CD4-positive, alpha-beta T cell treated with Interleukin-12 subunit alpha and Interleukin-12 subunit beta, for 1 hour (primary cell): ENCODE measurements at places on chromosomes 5 and 9.

DNA sequence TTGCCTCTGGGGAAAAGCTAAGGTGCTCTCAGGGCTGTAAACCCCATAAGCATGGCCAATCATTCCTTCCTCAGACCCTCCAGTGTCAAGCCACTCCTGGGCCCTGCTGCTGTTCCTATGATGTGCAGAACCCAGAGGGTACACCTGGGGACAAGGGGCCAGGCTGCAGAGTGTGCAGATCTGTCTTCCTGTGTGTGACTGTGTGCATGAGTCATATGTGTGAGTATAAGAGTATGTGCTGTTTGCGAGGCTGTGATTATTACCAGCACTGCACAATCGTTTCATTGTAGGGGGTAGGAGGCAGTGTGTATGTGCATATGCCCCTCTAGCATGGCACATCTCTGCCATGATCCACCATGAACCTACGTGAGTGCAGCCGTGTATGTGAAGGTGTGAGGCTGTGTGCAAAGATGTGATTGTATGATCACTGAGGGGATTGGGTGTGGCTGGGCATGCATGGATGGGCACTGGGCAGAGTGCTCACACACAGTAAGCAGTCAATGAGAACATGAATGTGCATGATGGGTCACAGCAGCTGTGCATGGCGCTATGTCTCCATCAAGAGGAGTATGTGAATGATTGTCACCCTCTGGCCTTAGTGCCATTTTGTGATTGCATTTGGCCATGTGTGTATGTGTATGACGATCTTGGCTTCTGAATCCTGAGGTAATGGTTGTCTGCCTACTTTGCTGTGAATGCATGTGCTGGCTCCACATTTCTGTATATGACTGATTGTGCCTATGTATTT is 2.4 kb upstream of the OR1K1 start:
- no peak for DNase-seq

GRCh38 chr9:84169240-84169639 is 171.3 kb downstream of the SLC28A3 start:
- no peak for DNase-seq

- no peak for DNase-seq
Observed at GRCh38 chr9:112867275-112867991, 23.2 kb downstream of the SLC46A2 start.

- peak; percentile 4 for DNase-seq
Observed at GRCh38 chr5:91059409-91059808, 323.7 kb downstream of the ARRDC3 start.

- no peak for DNase-seq
Observed at GRCh38 chr5:8923526-8923925, 622.3 kb downstream of the SEMA5A start.

DNA sequence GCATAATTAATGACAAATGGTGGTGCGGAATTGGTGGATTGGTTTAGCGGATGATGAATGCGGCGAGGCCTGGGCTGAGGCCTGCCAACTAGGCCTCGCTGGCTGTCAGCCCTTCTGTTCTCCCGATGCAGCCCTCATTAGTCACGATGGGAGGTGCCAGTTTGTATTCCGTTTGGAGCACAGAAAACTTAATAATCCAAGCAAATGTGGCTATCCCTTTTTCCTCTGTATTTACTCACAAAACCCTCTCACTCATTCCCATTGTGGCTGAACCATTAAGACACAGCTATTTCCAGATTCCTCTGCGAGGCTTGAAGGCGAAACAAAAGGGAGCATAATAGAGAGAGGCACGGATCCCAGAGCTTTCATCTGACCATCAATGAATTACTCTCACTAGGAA is 114.3 kb downstream of the MVB12B start:
- no peak for DNase-seq

DNA sequence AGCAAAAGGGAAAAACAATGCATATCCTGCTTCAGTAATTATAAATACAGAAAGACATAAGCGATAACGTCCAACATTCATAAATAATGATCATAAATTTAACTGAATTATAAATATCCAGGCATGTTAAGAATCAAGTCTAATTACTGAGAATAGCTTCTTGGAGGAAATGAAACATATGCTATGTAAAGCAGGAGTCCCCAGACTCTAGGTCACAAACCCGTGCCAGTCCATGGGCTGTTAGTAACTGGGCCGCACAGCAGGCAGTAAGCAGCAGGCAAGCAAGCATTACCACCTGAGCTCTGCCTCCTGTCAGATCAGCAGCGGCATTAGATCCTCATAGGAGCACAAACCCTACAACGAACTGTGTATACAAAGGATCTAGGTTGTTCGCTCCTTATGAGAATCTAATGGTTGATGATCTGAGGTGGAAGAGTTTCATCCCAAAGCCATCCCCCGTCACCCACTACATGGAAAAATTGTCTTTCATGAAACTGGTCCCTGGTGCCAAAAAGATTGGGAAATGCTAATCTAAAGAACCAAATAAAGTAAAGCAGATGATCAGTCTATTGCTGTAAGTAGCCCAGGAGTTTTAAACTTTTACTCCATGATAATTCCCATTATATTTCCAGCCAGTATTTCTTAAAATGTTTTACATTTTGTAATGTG is 50.4 kb downstream of the CERT1 start:
- DNase-seq: no peak

- no peak for DNase-seq
Observed at GRCh38 chr9:121601194-121601593, 50.2 kb upstream of the DAB2IP start.

- DNase-seq: no peak
Observed at GRCh38 chr9:124251605-124252378, 6.0 kb upstream of the NEK6 start.

DNA sequence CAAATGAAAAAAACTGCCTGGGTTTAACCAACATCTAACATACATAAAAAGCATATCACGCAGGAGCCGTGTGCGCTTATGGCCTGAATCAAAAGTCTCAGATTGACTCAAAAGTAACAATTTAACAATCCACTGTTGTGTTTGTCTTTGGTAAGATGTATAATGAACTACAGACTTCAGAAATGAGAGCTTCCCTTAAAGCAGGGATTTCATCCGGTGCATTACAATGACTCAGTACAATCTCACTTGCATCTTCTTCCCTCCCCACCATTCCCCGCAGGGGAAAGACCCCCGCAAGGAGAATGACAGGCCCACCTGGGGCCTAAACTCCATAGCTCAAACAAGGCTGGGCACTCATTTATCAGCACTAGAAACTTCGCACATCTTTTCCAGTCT is 1.4 kb downstream of the ZFR start:
- DNase-seq: no peak

DNA sequence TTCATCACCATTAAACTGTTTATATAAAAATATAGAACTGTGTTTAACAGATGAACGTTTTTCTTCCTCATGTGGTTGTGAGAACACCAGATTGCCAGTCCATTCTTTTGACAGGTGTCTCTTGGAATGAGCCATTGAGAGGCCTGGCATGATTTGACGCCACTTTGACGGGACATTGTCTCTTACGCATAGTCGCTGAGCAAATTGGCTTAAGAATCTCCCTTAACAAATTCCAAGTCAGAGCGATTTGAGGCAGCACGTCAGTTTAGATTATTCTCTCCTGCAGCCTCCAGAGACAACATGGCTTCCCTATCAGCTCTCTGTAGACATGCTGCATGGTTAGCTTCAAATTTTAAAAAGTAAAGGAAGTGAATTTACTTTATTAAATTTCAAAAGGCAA is 510.7 kb upstream of the ACO1 start:
- DNase-seq: no peak

DNA sequence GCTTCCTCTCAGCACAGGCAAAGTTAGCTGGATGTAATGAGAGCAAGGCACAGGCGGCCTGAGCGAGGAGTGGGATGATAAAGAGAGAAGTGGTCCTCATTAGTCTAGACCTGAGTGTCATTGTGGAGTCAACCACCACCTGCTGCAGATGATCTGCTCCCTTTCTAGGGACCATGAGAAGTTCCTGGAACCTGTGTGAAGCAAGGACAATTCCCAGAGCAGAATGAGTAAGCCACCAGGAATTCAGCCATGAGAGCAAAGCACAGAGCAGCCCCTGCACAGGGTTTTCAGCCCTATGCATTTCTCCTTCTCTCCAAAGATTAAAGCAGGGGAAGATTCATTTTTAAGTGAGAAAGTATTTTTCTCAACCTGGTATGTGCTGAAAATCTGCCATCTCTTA is 146.8 kb upstream of the SPEF2 start:
- DNase-seq: no peak

DNA sequence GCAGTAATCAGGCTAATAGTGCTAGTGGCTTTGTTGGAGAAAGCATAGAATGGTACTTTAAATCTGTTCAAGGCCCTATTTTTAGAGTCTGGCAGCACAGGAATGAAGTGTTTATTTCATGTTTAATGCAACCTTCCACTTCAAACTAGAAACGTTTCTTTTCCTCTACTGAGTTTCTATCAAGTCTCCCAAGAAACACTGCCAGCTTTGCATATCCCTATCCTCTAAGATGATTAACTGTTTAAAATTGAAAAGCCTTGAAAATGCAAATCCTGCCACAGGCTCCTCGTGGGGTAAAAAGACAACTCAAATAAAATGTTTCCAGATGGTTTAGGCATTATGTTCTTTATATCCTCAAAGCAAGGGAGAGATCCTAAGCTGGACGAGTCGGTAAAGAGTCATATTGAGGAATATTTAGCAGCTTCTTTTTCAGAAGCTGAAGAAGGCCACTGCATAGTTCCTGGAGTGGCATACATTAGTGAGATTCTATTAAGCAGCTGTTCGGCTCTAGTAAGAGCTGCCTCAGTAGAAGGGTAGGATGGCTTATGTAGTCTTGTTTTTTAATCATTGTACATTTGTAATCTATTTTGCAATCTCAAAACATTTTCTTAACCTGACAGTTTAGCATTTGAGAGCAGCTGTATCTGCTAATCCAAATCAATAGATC is 251.2 kb downstream of the CHSY3 start:
- DNase-seq: no peak

DNA sequence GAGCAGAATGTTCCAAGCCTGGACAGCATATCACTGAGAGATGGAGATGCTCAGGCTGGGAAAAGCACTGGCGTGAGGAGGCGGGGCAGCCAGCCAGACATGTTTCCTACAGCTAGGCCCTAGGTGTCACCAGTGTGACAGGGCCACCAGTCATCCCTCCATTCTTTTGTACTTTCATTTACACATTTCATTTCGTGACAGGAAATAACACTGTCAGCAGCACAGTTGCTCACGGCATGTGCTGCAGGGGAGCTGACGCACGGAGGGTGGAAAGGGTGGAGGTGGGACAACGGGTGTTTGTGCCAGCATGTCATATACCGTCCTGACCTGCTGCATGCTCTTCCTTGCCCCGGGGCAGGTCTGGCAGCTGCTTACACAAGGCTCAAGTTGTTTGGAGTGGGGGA is 14.8 kb upstream of the CEMIP2 start:
- peak; percentile 85 for DNase-seq

GRCh38 chr5:168808051-168808616 is 229.0 kb upstream of the PANK3 start:
- no peak for DNase-seq

GRCh38 chr5:150512368-150512747 is 4.4 kb downstream of the NDST1 start:
- no peak for DNase-seq

GRCh38 chr5:122076669-122077365 is 1.2 kb downstream of the LOX start:
- DNase-seq: peak; percentile 8

GRCh38 chr9:35370241-35370640 is 119.7 kb upstream of the RUSC2 start:
- no peak for DNase-seq
